ENCODE measurements at places on chromosomes 2 and 18.

DNA sequence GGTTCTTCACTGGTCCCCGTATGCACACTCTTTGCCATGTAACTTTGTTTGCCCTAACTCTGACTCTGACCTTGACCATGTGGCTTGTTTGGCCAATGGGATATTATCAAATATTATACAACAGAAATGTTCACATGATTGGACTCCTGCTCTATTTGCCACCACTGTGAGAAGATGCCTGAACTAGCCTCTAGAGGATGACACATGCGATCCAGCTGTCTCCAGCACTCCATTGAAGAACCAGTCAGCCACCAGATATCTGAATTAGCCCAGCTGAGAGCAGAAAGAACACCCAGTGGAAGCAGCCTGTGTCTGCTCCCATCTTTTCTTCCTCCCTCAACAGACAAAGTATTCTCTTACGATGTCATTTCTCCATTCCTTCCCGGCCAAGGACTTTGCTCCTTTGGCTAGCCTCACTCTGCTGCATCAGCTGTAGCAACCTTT lies 412.1 kb downstream of the IRS1 start:
- no peak for DNase-seq

DNA sequence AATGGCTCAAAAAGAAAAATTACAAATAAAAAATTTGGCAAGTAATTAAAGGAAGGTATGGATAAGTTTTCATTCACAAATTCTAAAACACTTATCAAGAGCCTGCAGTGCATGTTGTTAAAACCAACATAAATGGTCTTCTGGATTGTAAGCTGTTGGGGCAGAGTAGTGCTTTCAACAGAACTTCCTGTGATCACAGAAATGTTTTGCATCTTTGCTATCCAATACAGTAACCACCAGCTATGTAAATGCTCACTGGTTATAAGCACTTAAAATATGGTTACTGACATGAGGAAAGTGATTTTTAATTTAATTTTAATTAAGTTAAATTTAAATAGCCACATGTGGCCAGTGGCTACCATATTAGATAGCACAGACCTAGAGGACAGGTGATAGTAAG lies 133.1 kb downstream of the NBAS start:
- DNase-seq: no peak

GRCh38 chr2:28327581-28327955 lies 65.1 kb upstream of the FOSL2 start:
- no peak for DNase-seq

DNA sequence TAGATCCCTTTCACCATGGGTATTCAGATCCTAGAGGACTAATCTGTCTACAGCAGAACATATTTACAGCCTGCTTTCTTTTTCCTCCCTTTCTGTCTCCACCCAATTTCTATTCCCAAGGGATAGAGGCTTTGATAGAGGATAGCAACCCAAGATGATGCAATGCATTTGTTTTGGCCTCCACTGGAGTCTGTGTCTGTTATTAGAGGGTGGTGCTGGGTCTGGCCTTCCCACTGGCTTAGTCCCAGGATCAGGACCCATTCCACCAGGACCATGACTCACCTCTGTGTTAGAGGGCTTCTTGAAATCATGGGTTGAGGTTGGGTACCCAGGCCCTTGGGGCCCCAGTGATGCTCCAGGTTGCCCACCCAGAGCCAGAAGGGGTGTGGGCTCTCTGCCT lies 239.7 kb upstream of the TNP1 start:
- DNase-seq: no peak

DNA sequence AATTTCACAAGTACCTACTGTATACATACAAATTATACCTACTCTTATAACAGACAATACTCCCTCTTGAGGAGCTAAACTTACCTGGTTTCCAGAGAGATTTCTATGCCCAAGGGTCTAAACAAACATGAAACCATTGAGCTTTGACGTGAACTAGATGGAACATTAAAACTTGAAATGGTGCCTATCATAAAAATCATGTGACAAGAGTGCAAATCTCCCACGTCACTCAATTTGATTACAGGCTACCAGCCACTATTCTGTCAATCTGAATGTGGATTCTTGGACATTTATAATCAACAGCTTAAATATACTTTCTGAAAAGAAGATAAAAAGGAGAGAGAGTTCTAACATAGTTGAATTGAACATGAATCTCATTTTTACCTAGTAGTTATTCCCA lies 297.1 kb upstream of the SESTD1 start:
- no peak for DNase-seq

DNA sequence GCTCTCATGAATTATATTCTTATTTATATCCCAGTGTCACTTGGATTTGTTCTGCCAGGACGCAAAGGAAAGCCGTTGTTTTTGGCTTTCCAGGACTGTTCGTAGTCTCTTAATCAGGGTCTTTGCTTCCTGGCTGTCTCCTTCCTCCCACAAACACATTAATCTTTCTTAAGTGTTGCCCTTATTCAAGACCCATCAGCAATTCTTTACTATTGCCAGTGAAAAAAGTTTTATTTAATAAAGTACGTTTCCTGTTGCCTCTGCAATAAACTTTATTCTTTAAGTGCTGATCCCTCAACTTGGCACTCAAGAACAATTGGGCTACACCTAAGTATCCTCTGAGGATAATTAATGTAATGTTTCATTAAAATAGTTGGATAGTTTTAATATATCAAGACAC lies 68.3 kb upstream of the CYP20A1 start:
- DNase-seq: no peak

DNA sequence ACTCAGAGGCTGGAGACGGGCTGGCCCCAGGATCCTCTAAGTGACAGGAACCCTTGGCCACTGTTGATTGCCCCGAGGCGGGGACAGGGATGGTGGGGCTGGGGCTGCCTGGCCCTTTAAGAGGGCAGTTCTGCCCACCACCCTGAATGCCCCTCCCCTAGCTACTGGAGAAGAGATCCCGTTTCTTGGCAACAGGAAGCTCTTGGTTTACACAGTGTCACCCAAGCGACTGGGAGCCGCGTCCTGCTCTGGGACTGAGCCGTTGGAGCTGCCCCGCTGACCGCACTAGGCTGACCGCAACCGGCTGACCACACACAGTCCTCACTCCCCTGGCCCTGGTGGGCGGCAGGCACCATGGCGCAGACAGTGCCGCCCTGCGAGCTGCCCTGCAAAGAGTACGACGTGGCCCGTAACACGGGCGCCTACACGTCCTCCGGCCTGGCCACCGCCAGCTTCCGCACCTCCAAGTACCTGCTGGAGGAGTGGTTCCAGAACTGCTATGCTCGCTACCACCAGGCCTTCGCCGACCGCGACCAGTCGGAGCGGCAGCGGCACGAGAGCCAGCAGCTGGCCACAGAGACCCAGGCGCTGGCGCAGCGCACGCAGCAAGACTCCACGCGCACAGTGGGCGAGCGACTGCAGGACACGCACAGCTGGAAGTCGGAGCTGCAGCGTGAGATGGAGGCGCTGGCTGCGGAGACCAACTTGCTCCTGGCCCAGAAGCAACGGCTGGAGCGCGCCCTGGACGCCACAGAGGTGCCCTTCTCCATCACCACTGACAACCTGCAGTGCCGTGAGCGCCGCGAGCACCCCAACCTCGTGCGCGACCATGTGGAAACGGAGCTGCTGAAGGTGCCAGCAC lies at the start of gene TEKT4:
Gene TEKT4 (plus strand): TSS at position 205 of the 862 bp plus-strand sequence. CDS start 150 bp downstream, at position 355.
- DNase-seq: no peak

DNA sequence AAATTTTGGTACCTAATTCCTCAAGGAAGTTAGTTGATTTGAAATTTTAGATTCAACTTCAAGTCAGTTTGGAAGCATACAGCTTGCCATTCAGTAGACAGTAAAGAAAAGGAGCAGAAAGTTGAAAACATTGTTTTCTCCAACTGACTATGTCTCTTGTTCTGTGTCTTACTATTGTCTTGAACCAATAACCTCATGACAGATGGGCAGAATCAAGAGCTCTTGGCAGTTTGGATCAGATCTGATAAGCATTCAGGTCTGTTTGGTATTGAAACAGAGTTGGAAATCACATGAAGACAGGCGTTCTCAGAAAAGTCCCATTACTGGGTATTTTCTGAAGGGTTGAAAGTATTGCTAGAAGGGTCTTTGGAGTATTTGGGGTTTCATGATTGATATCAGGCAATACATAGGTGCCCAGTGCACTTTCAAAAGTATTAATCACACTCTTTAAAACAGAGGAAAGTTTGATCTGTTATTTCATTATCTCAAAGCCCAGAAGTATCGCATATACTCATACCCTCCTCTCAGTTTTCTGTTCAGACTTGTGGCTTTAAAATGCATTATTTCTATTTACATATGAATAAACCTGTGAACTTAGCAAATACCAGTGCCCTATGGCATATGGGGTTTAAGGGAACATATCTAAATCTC lies 428.4 kb upstream of the ZEB2 start:
- DNase-seq: no peak

- DNase-seq: no peak
These were observed 293.9 kb upstream of the DCC start for GRCh38 chr18:52045946-52046675.

- DNase-seq: no peak
These were observed 58.0 kb upstream of the BOD1L2 start for GRCh38 chr18:57088883-57089282.

- DNase-seq: no peak
These were observed 42.6 kb downstream of the SESTD1 start for GRCh38 chr2:179222076-179222475.

GRCh38 chr2:128134573-128134972 lies 43.6 kb downstream of the UGGT1 start:
- DNase-seq: no peak

GRCh38 chr2:190139371-190139770 lies 76.8 kb upstream of the MSTN start:
- no peak for DNase-seq

- DNase-seq: no peak
These were observed 7.9 kb downstream of the AGPS start for GRCh38 chr2:177400337-177400923.

DNA sequence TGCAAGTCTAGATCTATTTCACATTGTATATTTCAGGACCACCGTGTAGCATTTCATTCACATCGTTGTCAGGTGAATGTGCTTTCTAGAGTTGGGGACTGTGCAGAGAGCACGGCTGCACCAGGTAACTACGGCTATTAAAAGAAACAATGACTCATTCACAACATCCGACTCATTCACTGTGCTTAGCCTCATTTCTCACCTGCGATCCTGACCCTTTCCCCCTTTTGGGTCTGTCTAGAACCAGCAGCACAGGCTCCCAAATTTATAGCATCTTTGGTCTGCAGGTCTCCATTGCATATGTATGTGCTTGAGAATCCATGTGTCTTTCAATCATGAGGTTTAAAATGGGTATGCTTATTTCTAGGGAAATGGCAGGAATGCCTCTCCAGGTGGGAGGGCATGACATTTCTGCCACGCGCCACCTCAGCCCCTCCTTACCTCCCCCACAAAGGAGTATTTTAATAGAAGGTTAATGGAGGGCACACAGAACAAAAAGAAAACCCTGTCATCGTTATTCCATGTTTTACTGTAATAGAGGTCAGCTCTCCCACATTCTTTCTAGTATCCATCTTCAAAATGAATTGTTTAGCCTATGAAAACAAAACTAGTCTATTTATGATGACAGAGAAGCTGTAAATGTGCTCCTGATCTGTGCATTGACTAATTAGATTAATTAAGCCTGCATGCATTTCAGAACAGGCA lies 246.7 kb upstream of the EPHA4 start:
- no peak for DNase-seq

- no peak for DNase-seq
These were observed 92.1 kb downstream of the COLEC12 start for GRCh38 chr18:408367-408766.

GRCh38 chr18:36128530-36128870 lies 640 bp downstream of the SLC39A6 start:
- DNase-seq: no peak

GRCh38 chr2:189374481-189374880 lies 66.8 kb upstream of the WDR75 start:
- no peak for DNase-seq

- peak; percentile 64 for DNase-seq
These were observed 92.8 kb upstream of the OTOS start for GRCh38 chr2:240232961-240233884.

DNA sequence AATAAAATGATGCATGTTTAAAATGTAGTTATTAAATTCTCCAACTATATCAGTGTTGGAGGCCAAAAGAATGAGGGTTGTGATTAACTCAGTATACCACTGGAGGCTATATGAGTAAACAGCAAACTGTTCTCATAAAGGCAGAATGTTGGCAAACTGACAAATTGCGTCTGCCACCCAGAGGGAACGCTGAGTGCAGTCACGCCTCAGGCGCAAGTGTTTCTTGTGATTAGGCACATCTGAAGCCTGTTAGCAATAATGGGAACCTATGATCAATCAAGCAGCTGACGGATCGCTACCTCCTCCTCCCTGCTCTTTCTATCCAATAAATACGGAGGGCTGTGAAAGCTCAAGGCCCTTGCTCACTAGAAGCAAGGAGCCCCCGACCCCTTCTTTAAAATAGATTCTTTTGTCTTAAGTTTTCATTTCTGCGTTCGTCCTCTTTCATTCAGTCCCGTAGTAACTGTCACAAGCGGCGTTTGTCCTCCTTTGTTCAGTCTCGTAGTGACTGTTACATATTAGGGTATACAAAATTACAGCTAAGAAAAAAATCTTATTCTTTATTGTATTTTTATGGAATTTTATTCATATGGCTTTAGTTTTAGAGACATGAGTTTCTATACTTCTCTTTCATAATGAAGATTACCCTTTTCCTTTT lies 16.3 kb upstream of the RMND5A start:
- no peak for DNase-seq

GRCh38 chr2:21291426-21291825 lies 167.7 kb downstream of the TDRD15 start:
- DNase-seq: no peak

- peak; percentile 21 for DNase-seq
These were observed 829 bp downstream of the ACVR1C start for GRCh38 chr2:157627594-157628476.

- DNase-seq: no peak
These were observed 21.9 kb upstream of the ALPI start for GRCh38 chr2:232434091-232434490.

- no peak for DNase-seq
These were observed 151.0 kb downstream of the ACOXL start for GRCh38 chr2:110883406-110883805.

GRCh38 chr2:187194049-187194448 lies 254.0 kb downstream of the CALCRL start:
- DNase-seq: no peak

DNA sequence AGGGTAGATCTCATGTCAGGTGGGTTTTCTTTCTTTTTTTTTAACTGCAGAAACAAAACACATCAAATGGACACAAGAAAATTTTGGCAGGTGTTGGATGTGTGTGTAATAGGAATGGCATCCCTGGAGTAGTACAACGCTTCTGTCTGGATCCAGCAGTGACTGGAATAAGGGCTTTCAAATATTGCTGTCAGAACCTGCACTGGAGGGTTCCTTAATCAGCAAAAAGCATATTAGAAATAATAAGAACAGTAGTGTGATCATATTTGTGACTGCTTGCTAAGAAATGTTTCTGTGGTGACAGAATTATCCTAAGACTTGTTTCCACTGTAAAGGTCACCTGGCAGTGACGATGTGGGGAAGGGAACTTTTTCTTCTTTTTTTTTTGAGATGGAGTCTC lies 30.8 kb downstream of the CREG2 start:
- no peak for DNase-seq

All from activated CD4-positive, alpha-beta T cell treated with anti-CD3 and anti-CD28 coated beads, Interleukin-2, Interleukin-4, amounts not matched to agents 100 ng/mL and 50 ng/mL, durations not matched to agents 16 hours and 8 hours (primary cell).